ENCODE measurements at places on chromosomes 7 and 10.

GRCh38 chr7:2553831-2554581, 1.3 kb downstream of the BRAT1 start:
- DNase-seq: no peak

- peak; percentile 74 for DNase-seq
These were observed 22.7 kb upstream of the AGFG2 start for GRCh38 chr7:100516135-100516812.

DNA sequence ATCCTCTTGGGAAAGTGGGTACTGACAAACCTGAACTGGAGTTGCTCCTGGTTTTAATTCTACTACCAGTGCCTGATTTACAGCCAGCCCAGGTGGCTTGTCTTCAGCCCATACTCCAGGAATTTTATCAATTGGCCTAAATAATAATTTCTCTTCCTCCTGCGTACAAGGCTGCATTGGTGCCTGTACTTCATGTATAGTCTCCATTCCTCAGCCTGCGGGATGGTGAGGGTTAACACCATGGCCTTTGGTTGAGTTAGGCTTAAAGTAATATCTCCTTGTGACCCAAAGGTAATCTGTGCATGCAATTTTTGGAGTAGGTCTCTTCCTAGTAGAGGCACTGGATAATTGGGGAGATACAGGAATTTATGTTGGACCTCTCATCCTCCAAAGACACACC, 5.5 kb upstream of the ZNF117 start:
- DNase-seq: no peak

- DNase-seq: no peak
These were observed 110.4 kb upstream of the ZNF438 start for GRCh38 chr10:31142026-31142425.

- DNase-seq: no peak
These were observed 61.5 kb downstream of the SLIT1 start for GRCh38 chr10:97124211-97124610.

DNA sequence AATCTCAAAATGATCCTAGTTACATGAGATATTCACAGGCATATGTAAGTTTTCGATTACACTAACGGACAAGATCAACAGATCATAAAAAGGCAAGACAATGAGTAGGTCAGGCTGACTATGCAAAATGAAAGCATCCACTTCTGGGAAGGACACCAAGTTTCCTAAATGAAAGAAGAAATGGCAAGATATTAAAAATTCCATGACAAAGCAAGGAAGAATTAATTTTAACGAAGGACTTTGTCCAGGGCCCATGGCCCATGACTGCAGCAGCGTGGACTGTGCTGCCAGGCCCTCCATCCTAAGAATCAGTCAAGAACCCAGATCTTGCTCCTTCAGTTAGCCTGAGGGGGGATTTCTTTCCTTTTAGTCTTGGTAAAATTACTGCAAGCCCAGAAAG, 182.4 kb upstream of the FRMD4A start:
- DNase-seq: no peak

GRCh38 chr7:28507525-28508282, 95.4 kb downstream of the CREB5 start:
- DNase-seq: no peak

GRCh38 chr7:18780266-18780665, 284.7 kb downstream of the HDAC9 start:
- no peak for DNase-seq

DNA sequence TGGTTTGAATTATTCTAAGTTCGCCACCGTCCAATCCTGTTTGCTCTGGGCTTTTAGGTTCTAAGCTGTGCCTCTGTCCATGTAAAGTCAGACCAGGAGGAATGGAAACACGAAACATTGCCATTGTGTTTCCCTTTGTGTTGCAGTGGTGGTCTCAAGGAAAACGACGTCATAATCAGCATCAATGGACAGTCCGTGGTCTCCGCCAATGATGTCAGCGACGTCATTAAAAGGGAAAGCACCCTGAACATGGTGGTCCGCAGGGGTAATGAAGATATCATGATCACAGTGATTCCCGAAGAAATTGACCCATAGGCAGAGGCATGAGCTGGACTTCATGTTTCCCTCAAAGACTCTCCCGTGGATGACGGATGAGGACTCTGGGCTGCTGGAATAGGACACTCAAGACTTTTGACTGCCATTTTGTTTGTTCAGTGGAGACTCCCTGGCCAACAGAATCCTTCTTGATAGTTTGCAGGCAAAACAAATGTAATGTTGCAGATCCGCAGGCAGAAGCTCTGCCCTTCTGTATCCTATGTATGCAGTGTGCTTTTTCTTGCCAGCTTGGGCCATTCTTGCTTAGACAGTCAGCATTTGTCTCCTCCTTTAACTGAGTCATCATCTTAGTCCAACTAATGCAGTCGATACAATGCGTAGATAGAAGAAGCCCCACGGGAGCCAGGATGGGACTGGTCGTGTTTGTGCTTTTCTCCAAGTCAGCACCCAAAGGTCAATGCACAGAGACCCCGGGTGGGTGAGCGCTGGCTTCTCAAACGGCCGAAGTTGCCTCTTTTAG, 46.3 kb upstream of the DMBT1 start:
- no peak for DNase-seq

GRCh38 chr10:17814973-17815372, 5.8 kb downstream of the MRC1 start:
- DNase-seq: no peak

DNA sequence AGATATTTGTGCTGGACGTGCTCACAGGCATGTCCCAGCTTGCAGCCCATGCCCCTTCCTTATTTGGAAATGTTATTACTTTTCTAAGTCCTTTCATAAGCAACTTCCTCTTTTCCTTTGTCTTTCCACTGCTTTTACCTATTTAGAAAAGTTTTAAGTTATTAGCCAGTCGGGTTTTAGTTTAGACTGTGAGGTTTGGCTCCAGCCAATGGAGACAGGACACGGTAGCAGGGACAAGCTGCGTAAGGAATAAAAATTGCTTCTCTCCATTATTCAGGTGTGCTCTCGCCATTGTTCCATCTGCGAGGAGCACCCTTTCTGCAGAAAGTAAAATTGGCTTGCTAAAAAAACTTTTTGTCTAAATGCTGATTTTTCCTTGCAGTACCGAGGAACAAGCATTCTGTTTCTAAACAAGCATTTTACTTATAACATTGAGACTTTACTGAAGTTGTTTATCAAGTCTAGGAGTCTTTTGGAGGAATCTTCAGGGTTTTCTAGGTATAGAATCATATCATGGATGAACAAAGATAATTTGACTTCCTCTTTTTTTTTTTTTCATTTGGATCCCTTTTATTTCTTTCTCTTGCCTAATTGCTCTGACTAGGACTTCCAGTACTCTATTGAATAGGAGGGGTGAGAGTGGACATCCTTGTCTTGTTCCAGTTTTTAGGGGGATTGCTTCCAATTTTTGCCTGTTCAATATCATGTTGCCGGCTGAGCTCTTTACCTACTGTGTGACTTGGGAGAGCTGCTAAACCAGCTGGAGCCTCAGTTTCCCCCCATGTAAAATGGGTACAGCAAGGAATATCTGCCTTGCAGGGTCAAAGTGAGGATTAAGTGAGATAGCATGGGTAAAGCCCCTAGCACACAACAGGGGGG, 63.8 kb downstream of the ALOX5 start:
- no peak for DNase-seq

DNA sequence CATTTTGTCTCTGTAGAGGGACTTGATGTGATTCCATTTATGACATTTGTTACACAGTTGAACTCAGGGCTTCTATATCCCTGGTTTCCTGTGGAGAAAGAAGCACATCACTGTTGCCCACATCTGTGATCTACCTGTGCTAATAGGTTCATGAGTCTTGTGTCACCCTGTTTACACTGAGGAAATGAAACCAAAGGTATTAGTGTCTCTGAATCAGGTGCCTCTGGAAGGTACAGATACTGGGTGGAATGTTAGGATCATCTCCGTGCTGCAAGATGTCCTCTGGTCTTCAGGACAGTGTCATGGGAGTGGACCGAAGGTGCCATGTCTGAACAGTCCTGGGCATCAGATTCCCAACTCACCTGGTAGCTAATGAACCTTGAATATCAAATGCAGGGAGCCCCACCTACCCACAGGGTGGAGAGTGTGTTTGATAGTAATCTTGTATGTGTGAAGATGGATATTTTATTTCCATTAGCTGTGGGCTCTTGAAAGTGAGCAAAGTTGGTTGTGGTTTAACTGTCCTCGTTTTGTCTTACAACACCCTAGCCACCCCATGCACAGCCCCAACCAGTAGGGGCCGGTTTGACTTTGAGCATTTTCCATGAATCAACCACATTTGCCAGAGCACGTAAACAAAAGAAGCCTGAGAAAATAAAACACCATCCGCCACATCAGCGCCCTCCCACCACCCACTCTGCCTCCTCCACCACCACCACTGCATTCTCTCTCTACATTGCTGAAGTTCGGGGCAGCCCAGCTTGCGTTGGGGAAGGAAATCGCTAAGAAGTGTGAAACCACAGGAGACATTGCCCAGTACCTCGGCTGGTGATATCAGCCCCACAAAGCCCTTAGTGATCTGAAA, 40.7 kb downstream of the TARP start:
- no peak for DNase-seq

DNA sequence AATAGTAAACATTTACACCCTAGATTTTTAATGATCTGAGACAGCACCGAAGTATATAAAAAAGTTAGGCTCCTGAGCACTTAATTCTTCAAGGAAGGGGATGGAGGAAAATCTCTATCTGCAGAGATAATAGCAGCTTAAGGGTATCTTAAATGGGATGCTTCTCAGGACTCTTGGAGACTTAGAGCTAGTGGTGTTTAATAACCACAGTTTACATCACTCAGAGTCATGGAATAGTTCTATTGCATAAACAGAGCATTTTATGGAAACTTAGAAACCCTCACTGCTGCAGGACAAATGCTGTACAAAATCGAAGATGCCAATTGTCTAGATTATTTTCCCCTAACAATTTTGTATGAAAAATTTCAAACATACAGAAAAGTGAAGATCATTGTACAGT, 398.9 kb upstream of the GALNT17 start:
- no peak for DNase-seq

DNA sequence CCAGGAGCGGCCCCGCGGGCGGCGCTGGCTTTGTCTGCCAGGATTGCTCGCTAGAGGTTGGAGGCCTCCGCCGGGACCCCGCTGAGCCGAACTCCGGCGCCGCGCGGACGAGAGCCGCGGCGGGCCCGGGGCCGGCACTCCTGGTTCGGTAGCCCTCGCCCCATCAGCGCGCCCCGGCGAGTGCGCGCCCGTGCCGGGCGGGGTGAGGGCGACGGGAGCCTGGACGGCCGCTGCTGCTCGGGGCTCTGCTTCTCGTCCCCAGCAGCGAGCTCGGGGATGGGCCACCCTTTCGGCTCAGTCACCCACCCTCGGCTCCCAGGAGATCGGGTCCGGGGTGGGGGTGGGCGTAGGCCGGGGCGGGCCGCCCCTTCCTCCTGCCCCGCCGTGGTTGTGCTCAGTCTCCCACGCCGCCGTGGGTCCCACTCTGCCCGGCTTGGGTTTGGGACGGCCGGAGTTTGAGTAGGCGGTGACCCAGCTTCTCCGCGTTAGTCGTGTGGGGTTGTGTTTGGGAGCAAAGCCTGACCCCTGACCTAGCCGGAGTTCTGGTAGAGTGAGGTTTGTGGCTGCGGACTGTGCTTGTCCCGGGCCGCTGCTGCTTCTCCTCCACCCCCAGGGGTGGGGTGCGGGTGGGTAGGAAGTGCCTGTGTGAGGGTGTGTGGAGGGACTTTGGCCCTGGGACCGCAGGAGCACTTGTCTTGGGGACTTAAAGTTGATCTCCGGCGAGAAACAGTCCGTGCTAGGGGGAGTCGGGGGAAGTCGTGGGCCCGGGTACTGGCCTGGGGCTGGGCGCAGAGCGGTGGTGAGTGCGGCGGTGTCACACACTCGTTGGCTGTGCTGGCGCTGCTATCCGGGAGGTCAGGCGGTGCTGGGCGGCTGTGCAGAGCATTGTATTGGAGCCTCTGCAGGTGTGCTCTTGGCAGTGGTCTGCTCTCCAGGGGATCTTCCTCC, 677 bp downstream of the TSPAN14 start:
- DNase-seq: peak; percentile 51

DNA sequence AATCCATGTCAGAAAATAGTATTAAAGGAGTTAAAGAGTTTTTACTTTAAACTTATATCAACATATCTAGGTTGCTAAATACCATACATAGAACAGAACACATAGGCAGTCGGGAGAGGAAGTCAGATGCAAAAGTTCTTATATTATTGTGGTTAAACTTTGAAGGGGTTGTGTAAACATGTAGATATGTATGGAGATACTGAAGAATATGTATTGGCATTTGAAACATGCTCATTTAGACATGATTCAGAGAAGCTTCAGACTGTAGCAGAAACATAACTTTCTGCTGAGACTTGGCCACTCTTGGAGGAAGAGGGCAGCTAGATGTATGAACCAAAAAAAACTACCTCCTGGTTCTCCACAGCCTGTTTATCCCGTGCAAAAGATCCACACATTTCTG, 103.5 kb upstream of the FERD3L start:
- DNase-seq: no peak

- DNase-seq: peak; percentile 33
These were observed 457 bp downstream of the ACADSB start for GRCh38 chr10:123009105-123009820.

- no peak for DNase-seq
These were observed 301.3 kb upstream of the MGMT start for GRCh38 chr10:129165770-129166169.

DNA sequence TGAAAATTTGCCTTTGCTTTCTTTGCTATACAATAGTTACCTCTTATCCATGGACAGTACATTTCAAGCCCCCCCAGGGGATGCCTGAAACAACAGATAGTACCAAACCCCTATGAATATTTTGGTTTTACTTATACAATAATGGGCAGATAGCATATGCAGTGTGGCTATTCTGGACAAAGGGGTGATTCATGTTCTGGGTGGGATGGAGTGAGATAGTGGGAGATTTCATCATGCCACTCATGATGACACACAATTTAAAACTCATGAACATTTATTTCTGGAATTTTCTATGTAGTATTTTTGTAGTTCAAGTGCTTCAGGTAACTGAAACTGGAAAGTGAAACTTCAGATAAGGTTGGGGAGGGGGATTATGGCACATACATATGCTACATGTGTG, 12.0 kb downstream of the STARD3NL start:
- DNase-seq: no peak

- DNase-seq: no peak
These were observed 119.0 kb upstream of the LANCL2 start for GRCh38 chr7:55246171-55246570.

DNA sequence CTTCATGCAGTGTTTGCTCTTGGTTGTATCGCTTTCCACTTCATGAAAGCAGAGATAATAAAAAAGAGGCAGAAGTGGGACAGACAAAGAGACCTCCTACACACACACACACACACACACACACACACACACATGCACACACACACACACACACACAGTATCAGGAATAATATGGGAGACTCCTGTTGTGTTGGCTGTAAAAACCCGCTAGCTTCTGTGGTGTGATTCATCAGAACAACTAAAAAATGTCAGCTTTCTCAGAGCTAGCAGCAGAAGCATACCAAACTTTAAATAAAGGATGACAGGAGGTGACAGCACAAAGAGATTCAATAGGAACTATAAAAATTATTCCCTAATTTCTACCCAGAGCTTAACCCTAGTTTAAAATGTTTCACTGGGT, 148.2 kb upstream of the LRRTM3 start:
- no peak for DNase-seq

DNA sequence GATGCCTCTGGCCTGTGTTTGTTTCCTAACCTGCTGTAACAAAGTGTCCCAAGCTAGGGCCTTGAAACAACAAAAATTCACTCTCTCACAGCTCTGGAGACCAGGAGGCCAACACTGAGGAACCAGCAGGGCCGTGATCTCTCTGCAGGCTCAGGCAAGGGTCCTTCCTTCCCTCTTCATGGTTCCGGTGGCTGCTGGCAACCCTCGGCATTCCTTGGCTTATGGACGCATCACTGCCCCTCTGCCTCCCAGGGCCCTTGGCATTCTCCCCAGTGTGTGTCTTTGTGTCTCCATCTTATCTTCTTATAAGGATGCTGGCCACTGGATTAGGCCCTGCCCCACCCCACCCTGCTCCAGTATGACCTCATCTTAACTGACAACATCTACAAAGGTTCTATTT, 17.0 kb downstream of the CNPY1 start:
- DNase-seq: no peak
